ENCODE measurements at places on chromosomes 2 and 18.

GRCh38 chr18:23538870-23539269 is 35.6 kb downstream of the RMC1 start:
- no peak for DNase-seq

GRCh38 chr2:158113741-158114295 is 12.1 kb downstream of the UPP2 start:
- DNase-seq, result no peak

DNA sequence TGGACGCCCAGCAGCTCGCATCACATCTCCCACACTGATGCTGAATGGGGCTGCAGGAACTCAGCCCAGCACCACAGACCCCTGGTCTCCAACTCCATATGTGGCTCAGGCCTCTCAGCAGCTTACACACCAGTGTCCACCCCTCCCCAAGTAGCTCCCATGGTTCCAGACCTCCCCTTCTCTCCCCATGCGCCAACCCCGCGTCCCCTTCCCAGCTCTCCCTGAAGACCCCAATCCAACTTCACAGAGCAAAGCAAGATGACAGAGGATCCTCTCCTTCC is 188.9 kb downstream of the SH3BP4 start:
- no peak for DNase-seq

DNA sequence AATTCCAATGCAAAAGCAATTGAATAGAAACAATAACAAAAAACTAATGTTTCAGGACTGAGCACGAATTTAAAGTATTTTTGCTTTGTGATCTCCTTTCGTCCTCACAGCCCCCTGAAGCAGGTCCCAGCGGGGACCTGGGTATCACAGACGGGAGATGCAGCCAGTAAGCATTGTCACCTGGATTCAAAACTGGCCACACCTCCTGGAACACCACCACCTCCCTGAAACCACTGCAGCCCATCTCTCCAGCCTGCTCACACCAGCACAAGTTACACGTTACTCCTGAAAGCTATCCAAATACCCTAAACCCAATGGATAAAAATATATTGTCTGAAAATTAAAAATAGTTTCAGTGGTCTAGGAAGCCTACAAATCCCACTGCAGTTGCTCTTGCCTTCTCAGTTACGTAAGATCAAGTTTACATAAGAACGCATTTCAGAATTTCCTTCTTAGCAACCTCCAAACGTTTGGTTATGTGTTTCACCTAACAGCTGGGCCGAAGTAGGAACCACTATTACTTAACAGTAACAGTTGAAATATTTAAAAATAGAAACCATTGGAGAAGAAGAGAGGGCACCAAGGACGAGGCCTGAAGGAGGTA is 178.0 kb downstream of the HDAC4 start:
- DNase-seq, result no peak

GRCh38 chr2:156333951-156334495 is 1.5 kb upstream of the NR4A2 start:
- DNase-seq, result no peak

GRCh38 chr18:59006461-59007067 is 133.1 kb upstream of the SEC11C start:
- no peak for DNase-seq

DNA sequence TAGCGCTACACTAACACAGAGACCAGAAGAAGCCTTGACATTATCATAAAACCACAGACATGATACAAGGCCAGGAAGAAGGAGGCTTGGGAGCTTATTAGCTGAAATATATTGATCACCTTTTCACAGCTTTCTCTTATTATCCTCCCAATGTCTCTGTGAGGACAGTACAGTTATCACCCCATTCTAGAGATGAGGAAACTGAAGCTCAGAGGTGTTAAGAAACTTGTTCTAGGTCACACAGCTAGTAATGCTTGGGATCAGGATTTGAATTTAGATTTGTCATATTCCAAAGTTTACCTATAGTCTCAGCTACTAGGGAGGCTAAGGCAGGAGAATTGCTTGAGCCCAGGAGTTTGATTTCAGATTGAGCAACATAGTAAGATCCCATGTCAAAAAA is 44.6 kb upstream of the LTBP1 start:
- DNase-seq, result no peak

DNA sequence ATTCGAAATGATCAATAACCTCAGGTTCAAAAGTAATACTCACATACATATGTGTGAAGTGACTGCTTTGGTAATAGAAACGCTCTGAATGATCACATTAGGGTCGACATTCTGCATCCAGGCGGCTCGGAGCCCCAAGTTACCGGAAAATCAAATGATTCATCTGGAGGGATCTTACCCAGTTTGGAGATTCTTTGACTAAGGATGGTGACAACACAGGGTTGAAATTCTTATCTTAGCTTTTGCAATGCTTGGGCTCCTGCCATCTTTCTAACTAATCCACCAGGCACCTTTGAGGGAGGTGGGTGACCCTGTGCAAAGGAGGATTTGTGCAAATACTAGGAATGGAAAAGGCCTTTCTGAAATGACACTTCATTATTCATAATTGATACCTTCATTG is 10.8 kb downstream of the GBX2 start:
- no peak for DNase-seq

GRCh38 chr2:11534746-11535484 is 1.1 kb downstream of the GREB1 start:
- no peak for DNase-seq

GRCh38 chr2:221388891-221389290 is 183.2 kb downstream of the EPHA4 start:
- no peak for DNase-seq

- no peak for DNase-seq
These were observed 6.8 kb downstream of the PKP4 start for GRCh38 chr2:158463496-158464095.

DNA sequence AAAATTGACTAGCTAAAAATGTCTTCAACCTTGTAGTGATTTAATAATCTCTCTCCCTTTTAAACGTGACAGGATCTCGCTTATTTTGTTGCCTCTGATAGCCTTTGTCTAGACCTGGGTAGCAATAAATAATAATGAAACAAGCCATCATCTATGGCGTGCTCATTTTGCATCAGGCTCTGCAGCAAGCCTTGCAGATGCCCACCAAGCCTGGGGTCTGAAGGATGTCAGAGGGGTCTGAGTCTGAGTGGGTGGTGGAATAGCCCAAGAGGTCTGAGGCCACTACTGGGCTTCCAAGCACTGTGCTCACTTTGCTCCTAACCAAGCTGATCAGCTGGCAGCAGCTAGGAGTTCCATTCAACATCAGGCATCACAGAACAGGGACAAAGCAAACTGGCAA is 109.4 kb downstream of the GYPC start:
- no peak for DNase-seq

- no peak for DNase-seq
These were observed 107.7 kb upstream of the PPP1CB start for GRCh38 chr2:28643911-28644334.

- no peak for DNase-seq
These were observed 103.4 kb downstream of the TNS1 start for GRCh38 chr2:217899231-217900009.

GRCh38 chr2:176493909-176494308 is 224.7 kb downstream of the MTX2 start:
- DNase-seq, result no peak

- no peak for DNase-seq
These were observed 522.9 kb upstream of the TNP1 start for GRCh38 chr2:217382794-217383193.

DNA sequence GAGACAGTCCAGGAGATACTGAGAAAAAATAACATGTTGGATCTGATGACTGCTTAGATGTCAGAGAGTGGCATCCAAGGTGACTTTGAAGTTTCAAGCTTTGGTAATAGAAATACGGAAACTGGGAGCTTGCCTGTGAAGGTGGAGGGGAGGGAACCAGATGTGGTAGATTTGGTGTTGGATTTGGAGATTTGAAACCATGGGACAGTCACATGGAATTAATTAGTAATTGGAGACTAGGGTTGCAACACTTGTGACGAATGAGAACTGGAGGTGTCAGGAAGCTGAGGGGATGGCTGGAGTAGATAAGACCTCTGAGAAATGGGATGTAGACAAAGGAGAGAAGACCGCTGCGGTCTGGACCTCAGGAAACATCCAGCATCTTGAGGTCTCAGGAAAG is 46.7 kb downstream of the RPL37A start:
- no peak for DNase-seq

GRCh38 chr18:25435149-25435782 is 83.3 kb upstream of the ZNF521 start:
- DNase-seq, result no peak

- no peak for DNase-seq
These were observed 214.7 kb upstream of the LYPD1 start for GRCh38 chr2:132884705-132885104.

DNA sequence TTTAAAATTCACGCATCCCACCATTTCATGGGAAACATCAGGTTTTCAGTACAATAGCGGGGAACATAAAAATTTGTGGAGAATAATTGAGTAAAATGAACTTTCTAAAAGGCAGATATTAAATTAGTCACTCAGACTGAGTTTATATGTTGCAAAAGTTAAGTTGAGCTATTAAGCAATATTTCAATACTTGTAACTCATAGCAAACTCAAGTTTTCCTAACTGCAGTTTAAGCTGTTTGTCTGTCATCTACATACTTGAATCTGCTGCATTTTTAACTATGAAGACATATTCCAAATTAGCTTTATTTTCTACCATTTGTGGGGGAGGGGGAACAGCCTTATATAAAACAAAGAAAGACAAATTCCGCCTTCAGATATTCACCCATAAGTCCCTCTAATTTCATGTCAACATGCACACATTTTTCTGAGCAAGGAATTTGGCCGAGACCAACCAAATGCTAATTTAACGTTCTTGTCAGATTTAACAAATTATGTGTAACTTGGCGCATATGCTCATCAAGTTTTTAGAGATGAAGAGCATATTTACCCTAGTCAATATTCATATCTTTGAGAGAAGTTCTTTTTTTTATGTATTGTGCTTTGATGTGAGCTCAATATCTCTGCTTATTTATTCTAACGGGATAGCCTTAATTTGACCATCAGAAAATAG is 462.9 kb downstream of the TXNL1 start:
- DNase-seq, result no peak

- DNase-seq, result no peak
These were observed 65.9 kb downstream of the BCL2 start for GRCh38 chr18:63253428-63254372.

GRCh38 chr2:66813525-66813924 is 378.6 kb downstream of the MEIS1 start:
- no peak for DNase-seq

DNA sequence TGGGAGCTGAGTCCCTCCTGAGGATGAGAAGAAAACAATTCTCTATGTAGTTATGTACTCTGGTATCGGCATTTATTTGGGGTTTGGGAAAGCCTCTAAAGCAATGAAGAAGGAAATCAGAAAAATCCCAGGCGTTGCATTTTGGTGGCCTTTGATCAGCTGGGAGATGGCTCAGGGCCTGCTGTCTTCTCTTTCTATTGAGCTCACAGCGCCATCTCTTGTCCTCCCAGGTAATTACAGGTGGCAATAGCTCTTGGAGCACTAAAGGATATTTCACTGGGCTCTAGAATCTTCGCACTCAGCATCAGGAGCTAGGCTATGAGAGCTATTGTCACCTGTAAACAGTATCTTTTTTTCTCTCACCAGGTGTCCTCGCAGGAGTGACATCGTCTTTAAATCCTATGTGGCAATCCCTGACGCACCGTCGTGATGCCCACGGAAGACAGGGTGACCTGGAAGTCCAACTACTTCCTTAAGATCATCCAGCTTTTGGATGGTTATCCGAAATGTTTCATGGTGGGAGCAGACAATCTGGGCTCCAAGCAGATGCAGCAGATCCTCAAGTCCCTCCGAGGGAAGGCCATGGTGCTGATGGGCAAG is 76.1 kb upstream of the PMAIP1 start:
- no peak for DNase-seq

GRCh38 chr2:150710916-150711315 is 223.4 kb upstream of the RND3 start:
- DNase-seq, result no peak

- DNase-seq, result no peak
These were observed 41.4 kb downstream of the TRAPPC12 start for GRCh38 chr2:3420769-3421397.

GRCh38 chr2:110115291-110116032 is at the start of gene MALL:
MALL (minus strand) TSS chr2:110115822; CDS start chr2:110115792, 30 bp downstream.
- no peak for DNase-seq

- no peak for DNase-seq
These were observed 781 bp upstream of the SLC5A6 start for GRCh38 chr2:27212626-27213471.

DNA sequence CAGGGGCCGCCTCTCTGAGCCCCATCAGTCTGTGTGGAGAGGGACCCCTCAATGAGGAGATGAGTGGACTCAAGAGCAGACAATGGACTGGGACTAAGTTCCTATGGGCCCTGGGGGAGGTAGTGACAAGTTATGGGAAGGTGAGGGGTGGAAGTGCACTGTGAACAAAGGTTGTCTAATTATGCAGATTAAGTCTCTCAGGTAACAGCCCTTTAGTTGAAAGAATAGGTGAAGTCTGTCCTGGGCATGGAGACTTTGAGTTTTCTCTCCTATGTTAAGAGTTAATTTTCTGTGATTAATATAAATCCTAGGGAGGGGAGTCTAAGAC is 243.8 kb downstream of the FAM210A start:
- DNase-seq, result no peak

- DNase-seq, result no peak
These were observed 35.5 kb downstream of the QPCT start for GRCh38 chr2:37379881-37380296.

DNA sequence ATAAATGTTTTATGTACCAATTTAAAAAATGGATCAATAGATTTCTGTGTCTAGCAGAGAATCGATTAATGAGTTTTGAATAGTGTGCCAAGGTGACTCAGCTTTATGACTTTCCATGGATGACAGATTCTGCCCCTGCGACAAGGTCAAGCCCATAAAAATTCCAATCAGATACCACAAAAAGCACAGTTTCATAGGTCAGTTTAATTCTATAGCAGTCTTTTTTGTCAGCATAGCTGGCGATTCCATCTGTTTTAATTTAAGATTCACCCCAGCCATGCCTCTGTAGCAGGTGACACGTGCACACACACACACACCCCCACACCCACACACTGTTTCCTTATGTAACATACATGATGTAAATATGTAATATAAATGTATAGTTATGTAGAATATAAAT is 28.9 kb downstream of the RAB31 start:
- no peak for DNase-seq

- no peak for DNase-seq
These were observed 71.6 kb downstream of the BOLA3 start for GRCh38 chr2:74076074-74076470.

DNA sequence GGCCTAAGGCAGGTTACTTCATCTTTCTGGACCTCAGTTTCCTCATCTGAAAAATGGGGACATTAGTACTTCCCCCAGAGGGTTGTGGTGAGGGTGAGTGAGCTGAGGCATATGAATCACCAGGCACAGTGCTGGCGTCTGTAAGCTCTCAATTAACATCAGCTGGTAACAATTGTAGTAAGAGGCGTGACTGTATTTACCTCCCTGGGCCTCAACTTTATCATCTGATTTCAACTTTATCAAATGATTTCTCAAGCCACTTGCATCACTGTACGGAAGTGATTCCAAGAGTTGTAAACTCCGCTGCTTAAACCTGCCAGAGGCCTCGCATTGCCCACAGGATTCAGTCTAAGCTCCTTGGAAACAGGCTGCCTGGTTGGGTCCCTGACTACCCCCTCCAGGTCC is 53.6 kb upstream of the PKDCC start:
- DNase-seq, result no peak
